ENCODE measurements at places on chromosomes 12 and 14.

GRCh38 chr12:104751594-104751993 is 206.5 kb downstream of the SLC41A2 start:
- H3K27ac ChIP-seq = no peak overlapping the region
- H3K27me3 ChIP-seq = no peaks in the 10 kb centered on the region
- H3K4me3 ChIP-seq = no peak overlapping the region
- H3K4me1 ChIP-seq = peaks cover 28% of the 10 kb centered on the region
- no peak for DNase-seq
- H3K36me3 ChIP-seq = no peaks in the 10 kb centered on the region

- H3K27me3 ChIP-seq = no peaks in the 10 kb centered on the region
- no peaks in the 10 kb centered on the region for H3K36me3 ChIP-seq
- no peak for DNase-seq
- H3K4me3 ChIP-seq = no peak overlapping the region
- no peaks in the 10 kb centered on the region for H3K4me1 ChIP-seq
- H3K27ac ChIP-seq = no peak overlapping the region
Measured at GRCh38 chr12:110906083-110906482, 14.3 kb downstream of the MYL2 start.

DNA sequence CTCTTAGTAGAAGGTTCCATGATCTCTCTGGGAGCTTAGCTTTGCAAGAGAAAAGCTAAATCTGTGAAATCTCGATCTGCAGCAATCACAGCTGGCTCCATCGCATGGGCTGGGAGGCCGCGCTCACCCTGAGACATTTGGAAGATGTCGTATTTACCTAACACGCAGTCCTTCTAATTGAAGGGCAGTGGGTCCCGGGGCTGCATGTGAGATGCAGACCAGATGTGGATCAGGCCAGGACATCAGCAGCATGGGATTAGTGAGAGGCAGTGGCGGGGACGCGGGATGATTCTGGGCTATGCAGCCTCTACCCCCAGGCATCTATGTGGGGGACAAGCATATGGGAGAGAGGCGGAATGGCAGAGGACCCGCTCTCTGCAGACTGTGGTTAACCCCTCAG is 312.4 kb upstream of the RTL1 start:
- no peak overlapping the region for H3K4me3 ChIP-seq
- H3K27me3 ChIP-seq = no peaks in the 10 kb centered on the region
- no peaks in the 10 kb centered on the region for H3K4me1 ChIP-seq
- no peaks in the 10 kb centered on the region for H3K36me3 ChIP-seq

DNA sequence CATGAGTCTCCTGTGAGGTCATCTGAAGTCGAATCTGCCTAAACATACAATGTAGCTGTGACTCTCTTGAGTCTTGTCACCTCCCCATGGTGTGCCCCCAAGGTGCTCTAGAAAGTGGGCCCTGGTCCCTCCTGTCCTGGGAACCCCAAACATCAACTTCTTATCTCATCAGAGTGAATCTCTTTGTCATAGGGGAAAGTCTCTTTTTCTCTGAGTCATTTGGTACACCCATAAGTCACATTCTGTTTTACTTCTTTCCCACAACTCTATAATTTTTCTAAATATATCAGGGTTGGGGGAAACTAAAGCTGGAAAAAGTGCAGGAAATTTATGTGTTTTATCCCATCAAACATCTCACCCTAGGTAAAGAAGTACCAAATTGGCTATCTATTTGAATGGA is 12.9 kb downstream of the SDR9C7 start:
- H3K27ac ChIP-seq = no peak overlapping the region
- no peaks in the 10 kb centered on the region for H3K4me1 ChIP-seq
- no peak for DNase-seq
- peaks cover 9% of the 10 kb centered on the region for H3K27me3 ChIP-seq

GRCh38 chr12:45246236-45246635 is 30.3 kb downstream of the ANO6 start:
- peaks cover 10% of the 10 kb centered on the region for H3K4me1 ChIP-seq
- no peak overlapping the region for H3K27ac ChIP-seq
- no peaks in the 10 kb centered on the region for H3K36me3 ChIP-seq
- H3K4me3 ChIP-seq = no peak overlapping the region
- H3K27me3 ChIP-seq = no peaks in the 10 kb centered on the region
- DNase-seq = no peak

- H3K4me1 ChIP-seq = peaks cover 20% of the 10 kb centered on the region
- no peak for DNase-seq
- no peak overlapping the region for H3K4me3 ChIP-seq
- H3K27ac ChIP-seq = peak overlapping the region; percentile 40
- no peaks in the 10 kb centered on the region for H3K27me3 ChIP-seq
- no peaks in the 10 kb centered on the region for H3K36me3 ChIP-seq
Measured at GRCh38 chr14:81178063-81178462, 42.7 kb downstream of the GTF2A1 start.

- H3K4me3 ChIP-seq = no peak overlapping the region
Measured at GRCh38 chr12:88241862-88242570, 99.9 kb downstream of the TMTC3 start.

DNA sequence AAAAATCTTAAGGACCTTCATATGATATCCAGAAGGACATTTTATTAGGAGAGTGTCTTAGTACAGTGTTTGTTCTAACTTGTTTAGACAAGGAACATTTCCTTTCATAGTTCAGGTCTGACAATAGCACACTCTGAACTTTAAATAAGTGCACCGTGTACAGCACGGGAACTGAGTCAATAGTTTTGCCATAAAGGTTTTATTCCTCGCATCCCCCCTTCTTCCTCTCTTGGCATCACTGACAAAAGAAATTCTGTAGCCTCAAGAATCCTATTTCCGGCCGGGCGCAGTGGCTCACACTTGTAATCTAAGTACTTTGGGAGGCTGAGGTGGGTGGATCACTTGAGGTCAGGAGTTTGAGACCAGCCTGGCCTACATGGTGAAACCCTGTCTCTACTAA is 58.3 kb downstream of the TMCC3 start:
- H3K36me3 ChIP-seq = no peaks in the 10 kb centered on the region
- H3K4me1 ChIP-seq = peaks cover 20% of the 10 kb centered on the region
- no peak overlapping the region for H3K4me3 ChIP-seq
- H3K27ac ChIP-seq = peak overlapping the region; percentile 43
- H3K27me3 ChIP-seq = no peaks in the 10 kb centered on the region
- DNase-seq = no peak

DNA sequence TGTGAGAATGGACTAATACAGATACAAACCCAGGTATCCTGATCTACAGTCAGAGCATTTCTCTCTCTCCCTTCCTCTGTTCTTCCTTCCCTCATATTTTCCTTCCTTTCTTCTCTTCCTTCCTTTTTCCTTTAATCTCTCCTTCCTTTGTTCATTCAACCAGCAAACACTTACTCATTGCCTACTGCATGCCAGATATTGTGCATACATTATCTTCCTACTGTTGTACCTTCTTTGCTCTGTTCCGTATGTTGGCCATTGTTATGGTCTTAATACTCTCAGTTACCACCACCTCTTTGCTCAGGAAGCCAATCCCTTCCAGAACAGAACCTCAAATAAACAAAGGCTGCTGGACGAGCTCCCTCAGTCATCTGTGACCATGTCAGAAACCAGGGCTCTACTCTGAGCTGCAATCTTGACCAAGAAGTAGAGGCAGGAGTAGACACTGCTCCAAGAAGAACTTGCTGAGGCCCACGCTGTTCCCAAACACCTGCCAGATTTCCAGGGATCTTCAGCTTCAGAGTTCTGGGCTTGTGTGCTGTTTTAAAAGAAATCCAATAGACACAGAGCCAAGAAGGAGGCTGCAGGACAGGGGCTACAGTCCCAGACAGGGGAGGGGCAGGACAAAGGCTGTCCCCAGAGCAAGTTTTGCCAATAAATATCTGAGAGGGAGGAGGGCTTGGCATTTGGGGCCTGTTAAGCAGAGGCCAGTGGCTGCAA is 526.7 kb upstream of the TBX3 start:
- H3K4me1 ChIP-seq = no peaks in the 10 kb centered on the region
- no peak overlapping the region for H3K27ac ChIP-seq
- no peak overlapping the region for H3K4me3 ChIP-seq
- H3K27me3 ChIP-seq = no peaks in the 10 kb centered on the region
- H3K36me3 ChIP-seq = no peaks in the 10 kb centered on the region
- no peak for DNase-seq

DNA sequence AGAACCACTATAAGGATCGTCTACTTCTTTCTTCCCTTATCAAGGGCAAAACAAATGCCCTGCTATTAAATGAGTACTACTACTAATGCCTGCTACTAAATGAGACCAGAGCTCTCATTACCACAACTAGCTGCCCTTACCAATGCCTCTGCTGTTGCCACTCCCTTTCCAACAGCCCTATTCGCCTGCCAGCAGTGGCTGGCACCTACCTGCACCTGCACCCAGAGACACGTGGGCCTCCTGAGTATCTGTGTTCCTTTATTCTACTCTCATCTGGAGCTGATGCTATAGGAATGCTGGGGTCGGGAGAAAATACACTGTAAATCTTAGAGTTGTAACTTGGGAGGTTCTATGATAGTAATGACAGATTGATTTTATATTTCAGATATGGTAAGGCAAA is 174.7 kb downstream of the SLC2A13 start:
- H3K27ac ChIP-seq = no peak overlapping the region
- peak; percentile 27 for DNase-seq
- no peaks in the 10 kb centered on the region for H3K27me3 ChIP-seq
- no peak overlapping the region for H3K4me3 ChIP-seq

DNA sequence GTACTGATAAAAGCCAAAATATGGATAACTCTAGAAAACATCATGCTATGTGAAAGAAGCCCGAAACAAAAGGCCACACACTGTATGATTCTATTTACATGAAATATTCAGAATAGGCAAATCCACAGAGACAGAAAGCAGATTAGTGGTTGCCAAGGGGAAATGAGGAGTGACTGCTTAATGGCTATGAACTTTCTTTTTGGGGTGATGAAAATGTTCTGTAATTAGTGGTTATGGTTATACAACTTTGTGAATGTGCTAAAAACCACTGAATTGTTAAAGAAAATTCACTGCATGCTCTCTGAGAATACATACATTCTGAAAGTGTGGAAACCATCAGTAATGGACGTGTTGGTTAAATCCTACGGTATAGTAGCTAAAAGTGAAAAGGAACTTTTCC is 39.9 kb upstream of the STON2 start:
- H3K4me1 ChIP-seq = peaks cover 21% of the 10 kb centered on the region
- H3K27ac ChIP-seq = no peak overlapping the region
- no peaks in the 10 kb centered on the region for H3K36me3 ChIP-seq
- peaks cover 32% of the 10 kb centered on the region for H3K27me3 ChIP-seq
- H3K4me3 ChIP-seq = no peak overlapping the region

GRCh38 chr14:58245562-58245961 is 919 bp downstream of the PSMA3 start:
- H3K27me3 ChIP-seq = no peaks in the 10 kb centered on the region
- no peak for DNase-seq
- no peaks in the 10 kb centered on the region for H3K36me3 ChIP-seq
- H3K4me3 ChIP-seq = peak overlapping the region; percentile 62
- H3K4me1 ChIP-seq = peaks cover 20% of the 10 kb centered on the region

DNA sequence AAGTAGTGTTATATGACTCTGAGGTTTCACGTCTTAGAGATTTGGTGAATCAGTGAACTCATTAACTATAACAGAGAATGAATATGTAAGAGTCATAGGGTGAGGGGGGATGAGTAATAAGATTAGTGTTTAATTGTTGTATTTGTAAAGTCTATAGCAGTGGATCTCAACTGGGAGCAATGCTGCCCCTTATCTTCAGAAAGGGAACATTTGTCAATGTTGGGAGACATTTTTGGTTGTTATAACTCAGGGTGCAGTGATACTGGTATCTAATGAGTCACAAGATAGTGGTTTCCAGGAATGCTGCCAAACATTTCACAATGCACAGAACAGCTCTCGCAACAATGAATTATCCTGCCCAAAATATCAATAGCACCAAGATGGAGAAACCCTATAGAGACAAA is 1193.7 kb downstream of the GALC start:
- no peak overlapping the region for H3K4me3 ChIP-seq
- no peaks in the 10 kb centered on the region for H3K36me3 ChIP-seq
- DNase-seq = no peak
- no peaks in the 10 kb centered on the region for H3K4me1 ChIP-seq

DNA sequence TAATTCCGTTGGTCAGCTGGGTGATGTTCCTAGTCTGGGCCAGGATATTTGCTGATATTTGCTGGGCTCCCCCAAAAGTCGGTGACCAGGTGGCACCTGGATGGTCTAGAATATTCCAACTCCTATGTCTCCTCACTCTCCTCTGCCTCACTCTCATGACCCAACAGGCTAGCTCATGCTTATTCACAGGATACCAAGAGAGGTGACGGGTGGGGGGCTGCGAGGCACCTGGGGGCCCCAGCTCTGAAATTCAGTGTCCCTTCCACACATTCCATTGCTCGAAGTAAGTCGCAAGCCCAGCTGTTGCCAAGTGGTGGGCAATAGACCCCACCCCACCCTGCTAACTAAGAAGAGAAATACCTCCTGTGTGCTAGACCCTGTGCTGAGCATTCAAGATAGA is 67.7 kb downstream of the C14orf132 start:
- H3K27ac ChIP-seq = peak overlapping the region; percentile 92
- H3K27me3 ChIP-seq = no peaks in the 10 kb centered on the region
- DNase-seq = no peak
- no peak overlapping the region for H3K4me3 ChIP-seq
- peaks cover 17% of the 10 kb centered on the region for H3K4me1 ChIP-seq

GRCh38 chr14:50512463-50512862 is 19.9 kb downstream of the MAP4K5 start:
- no peaks in the 10 kb centered on the region for H3K36me3 ChIP-seq
- no peak for DNase-seq
- H3K4me3 ChIP-seq = no peak overlapping the region
- no peak overlapping the region for H3K27ac ChIP-seq
- no peaks in the 10 kb centered on the region for H3K27me3 ChIP-seq
- H3K4me1 ChIP-seq = no peaks in the 10 kb centered on the region

DNA sequence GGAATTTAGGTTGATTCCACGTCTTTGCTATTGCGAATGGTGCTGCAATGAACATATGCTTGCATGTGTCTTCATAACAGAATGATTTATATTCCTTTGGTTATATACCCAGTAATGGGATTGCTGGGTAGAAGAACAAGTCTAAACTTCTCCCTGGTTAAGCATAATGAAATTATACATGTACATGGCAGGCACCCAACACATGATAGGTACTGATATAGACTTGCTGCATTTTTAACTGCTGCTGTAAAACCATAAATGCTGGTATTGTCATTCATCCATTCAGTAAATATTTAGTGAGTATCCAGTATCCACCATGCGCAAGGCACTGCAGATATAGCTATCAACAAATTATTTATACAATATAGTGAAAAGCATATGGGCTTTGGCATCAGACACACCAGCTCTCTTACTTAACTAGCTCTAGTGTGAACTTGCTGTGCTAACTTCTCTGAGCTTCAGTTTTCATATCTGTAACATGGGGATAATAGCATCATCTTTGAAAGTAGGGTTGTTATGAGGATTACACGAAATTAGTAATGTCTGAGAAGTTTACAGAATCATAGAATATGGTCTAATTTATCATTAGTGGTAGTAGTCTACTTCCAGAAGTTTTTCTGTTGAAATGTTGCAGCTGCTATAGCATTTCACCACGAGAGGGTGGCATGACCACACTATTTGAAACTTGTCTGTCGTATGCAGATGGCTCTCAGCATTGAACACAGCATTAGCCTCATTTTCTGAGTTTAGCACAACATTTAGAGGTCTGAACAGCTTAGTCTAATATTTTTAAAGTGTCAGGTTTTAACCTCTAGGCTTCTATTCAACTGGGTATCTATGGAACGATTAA is 32.0 kb upstream of the SEL1L start:
- no peak overlapping the region for H3K27ac ChIP-seq
- DNase-seq = no peak
- no peaks in the 10 kb centered on the region for H3K4me1 ChIP-seq

- no peak for DNase-seq
- H3K4me1 ChIP-seq = peaks cover 3% of the 10 kb centered on the region
- H3K27me3 ChIP-seq = no peaks in the 10 kb centered on the region
Measured at GRCh38 chr12:108299516-108299915, 39.6 kb downstream of the CMKLR1 start.

GRCh38 chr12:44015333-44015941 is 179.6 kb downstream of the TMEM117 start:
- no peaks in the 10 kb centered on the region for H3K27me3 ChIP-seq
- DNase-seq = no peak
- no peak overlapping the region for H3K4me3 ChIP-seq
- H3K27ac ChIP-seq = no peak overlapping the region
